ENCODE measurements at places on chromosomes 2 and 18.

DNA sequence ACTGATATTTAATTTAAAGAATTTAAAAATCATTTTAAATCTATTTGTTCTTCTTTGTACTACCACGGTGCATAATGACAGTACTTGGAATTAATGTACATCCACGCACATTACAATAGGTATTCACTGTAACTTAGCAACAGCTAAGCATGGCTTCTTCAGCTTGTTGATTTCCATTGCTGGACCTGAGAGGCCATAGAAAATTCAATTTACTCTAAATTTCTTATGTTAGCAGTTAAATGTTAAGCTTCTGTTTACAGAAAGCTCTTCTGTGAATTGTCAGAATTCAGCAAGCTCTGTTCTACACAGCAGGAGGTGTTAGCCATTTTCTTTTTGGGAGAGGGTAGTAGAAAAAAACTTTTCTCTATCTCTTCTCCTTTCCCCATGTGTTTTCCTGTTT, 1149.3 kb upstream of the CDH2 start:
- no peak for DNase-seq

DNA sequence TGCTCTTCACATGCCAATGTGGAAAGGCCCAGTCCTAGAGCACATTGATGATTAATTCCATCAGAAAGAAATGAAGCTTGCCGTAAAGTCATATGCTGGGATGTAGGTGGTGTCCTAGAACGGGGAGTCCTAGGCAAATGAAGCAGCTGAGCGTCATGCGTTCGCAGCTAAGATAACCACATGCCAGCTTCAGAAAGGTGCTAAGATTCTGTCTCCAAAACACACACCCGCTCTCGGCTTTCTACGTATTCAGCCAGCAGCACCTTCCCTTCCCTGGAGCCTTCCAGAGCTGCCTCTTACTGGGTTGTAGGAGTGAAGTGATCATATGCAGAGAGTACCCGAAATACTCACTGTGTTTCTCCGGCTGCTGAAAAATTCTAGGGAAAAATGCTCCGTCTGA, 421.6 kb upstream of the ID2 start:
- no peak for DNase-seq

GRCh38 chr2:105526000-105526925, 127.4 kb upstream of the FHL2 start:
- no peak for DNase-seq

DNA sequence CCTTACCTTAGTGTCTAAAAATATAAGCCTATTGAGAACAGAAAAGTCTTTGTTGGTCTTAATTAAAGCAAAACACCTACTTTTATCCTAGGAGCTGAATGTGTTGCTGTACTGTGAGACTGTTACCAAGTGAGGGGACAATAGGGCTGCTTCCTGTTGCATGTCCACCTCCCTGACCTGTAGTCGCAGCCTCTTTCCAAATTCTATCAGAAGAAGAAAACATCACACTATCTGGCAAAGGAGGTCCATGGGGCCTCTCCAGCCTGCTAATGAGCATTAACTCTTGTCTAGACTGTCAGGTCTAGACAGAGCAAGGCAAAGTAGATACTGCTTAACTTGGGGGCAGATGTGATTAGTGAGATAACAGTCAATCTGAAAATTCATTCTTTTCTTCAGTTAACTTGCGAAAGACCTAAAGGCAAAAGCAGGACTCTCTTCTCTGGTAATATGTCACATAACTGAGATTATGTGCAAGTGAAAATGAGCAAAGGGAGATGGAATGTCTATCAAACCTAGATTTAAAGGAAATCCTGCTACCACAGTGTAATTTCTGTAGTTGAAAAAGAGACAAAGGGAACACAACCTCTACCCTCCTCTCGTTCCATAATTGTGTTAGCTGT, 66.9 kb downstream of the CDH20 start:
- no peak for DNase-seq

DNA sequence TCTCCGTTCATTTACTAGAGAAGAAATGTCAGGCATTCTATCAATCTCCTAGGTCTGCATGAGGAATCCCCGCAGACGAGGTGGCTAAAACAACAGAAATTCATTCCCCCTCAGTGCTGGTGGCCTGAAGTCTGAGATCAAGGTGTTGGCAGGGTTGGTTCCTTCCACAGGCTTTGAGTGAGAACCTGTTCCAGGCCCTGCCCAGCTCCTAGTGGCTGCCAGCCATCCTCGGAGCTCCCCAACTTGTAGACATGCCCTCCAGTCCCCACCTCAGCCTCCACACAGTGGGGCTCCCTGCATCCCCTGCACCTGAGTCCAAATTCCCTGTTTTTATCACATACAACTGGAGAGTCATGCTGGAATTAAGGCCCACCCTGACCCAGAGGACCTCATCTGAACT, 145.3 kb upstream of the ALKAL2 start:
- no peak for DNase-seq

DNA sequence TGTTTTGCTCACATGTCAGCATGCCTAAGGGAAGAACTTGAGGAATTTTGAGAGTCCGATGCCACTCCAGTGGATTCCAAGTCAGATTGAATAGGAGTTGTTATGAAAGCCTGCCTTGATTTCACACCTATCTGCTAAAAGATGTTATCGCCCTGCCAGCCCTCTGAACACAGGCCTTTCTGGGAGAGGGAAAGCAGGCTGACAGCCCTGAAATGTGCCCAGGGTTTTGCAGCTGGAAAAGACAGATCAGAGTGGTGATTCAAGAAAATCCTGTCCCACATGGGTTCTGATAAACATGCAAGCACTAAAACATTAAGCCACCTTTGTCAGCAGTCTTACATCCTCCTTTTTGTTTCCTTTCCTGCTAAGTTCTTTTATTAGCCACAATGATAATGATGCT, 1752.9 kb upstream of the CELF4 start:
- no peak for DNase-seq

GRCh38 chr2:18149660-18150246, 271.3 kb downstream of the KCNS3 start:
- DNase-seq, result no peak

GRCh38 chr2:121890041-121890440, 134.6 kb downstream of the TSN start:
- DNase-seq, result no peak

DNA sequence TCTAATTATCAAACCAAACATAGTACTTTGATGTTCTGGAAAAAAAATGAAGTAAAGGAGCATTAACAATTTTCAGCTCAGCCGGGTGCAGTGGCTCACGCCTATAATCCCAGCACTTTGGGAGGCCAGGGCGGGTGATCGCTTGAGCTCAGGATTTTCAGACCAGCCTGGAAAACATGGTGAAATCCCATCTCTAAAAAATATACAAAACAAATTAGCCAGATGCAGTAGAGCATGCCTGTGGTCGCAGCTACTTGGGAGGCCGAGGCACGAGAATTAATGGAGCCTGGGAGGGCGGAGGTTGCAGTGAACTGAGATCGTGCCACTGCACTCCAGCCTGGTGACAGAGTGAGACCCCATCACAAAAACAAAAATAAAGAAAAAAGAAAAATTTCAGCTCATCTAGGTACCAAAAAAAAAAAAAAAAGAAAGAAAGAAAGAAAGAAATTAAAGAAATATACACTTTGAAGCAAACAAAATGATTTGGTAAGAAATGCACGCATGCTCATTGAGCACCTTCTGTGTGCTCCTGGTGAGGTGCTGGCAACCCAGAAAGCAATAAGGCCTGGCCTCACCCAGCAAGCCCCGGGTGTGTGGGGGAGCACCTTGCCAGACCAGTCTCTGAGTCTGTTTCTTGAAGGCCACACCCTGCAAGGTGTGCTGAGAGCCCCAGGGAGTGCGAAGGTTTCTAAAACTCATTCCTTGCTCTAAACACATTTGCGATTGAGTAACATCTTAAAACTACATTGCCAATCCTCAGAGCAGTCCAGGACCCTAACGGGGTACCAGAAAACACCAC, 133.5 kb downstream of the TFCP2L1 start:
- peak; percentile 79 for DNase-seq

- DNase-seq, result no peak
Observed at GRCh38 chr18:48836231-48836805, 114.4 kb downstream of the SMAD7 start.

GRCh38 chr2:220240641-220241040, 613.2 kb downstream of the SLC4A3 start:
- no peak for DNase-seq
